ENCODE measurements at places on chromosomes 12 and 14.
A peak's percentile ranks its signal among the peaks of the same experiment; 100 is the strongest.

DNA sequence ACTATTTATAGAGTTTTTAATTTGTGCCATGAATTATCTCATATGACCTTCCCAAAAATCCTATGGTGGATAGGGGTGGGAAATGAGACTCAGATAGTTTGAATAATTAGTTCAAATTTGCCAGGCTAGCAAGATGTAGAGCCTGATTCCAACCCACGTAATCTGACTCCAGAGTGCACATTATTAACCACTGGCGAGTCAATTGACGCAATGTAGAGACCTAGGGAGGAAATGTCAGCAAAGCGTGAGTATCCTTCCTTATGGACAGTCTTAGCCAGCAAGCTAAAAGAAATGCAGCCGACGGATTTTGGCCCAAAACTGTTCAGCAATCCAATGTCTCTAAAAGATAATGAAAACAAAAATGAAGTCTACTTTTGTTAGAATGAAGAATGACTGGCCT, 193.3 kb upstream of the KRR1 start:
- DNase-seq: peak; percentile 21

DNA sequence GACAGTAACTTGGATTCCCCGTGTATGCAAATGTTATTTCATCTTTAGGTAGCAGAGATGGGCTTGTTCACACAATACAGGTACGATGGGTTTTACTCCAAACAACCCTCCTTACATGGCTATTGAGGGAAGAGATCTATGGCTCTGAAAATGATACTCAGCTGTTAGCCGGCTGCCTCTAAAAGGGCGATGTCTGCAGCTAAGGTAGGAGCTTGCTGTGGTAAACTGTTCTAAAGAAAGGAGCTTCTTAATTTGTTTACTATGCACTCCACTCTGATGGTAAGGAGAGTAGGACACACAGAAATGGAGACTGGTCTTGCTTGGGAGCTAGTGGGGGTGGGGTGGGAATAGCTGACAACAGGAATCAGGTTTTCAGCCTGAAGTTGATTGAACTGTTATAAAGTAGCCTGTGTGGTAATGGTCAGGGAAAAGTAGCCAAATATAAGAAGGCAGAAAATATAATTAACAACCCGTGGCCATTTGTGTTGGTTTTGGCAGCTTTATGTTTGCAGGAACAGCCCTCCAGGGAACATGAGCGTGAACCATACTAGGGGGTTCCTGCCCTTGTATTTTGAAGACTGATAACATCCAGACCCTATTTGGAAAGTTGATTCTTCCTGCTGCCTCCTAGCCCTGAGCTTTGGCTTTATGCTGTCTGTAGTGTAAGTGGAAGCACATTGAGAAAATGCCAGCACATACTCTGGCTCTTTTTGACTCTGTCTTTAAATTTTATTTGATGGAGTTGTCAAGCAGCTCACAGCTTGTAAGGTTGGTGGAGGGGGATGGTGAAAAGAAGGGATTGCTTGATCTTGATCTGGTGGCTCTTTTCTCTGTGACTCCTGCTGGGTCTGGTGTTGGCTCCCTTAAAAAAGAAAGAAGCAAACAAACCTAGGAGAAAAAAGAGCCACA, 929.8 kb downstream of the DIO2 start:
- no peak for DNase-seq

DNA sequence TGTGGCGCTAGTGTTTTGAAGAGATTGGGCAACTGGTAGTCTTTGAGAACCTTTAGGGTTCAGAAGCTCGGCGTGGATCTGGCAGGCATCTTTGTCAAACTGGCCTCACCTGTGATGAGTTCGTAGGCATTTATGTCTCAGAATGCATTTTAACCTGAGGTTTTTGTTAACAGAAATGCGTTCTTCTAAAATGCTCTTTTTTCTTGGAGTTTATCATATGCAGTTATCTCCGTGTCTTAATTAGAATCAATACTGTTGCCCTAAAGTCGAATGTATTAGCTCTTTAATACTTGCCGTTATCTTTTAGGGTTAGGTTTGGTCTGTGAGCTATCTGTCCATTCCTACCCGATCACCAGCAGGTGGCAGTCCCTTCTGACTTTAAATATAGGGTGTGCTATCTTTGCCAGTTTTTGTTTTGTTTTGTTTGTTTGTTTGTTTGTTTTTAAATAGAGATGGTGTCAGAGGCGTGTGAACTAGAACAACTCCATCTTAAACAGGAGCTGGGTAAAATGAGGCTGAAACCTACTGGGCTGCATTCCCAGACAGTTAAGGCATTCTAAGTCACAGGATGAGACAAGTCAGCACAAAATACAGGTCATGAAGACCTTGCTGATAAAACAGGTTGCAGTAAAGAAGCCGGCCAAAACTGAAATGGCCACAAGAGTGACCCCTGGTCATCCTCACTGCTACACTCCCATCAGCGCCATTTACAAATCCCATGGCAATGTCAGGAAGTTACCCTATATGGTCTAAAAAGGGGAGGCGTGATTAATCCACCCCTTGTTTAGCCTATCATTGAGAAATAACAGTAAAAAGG, 1.4 kb downstream of the ATF1 start:
- DNase-seq: peak; percentile 72

DNA sequence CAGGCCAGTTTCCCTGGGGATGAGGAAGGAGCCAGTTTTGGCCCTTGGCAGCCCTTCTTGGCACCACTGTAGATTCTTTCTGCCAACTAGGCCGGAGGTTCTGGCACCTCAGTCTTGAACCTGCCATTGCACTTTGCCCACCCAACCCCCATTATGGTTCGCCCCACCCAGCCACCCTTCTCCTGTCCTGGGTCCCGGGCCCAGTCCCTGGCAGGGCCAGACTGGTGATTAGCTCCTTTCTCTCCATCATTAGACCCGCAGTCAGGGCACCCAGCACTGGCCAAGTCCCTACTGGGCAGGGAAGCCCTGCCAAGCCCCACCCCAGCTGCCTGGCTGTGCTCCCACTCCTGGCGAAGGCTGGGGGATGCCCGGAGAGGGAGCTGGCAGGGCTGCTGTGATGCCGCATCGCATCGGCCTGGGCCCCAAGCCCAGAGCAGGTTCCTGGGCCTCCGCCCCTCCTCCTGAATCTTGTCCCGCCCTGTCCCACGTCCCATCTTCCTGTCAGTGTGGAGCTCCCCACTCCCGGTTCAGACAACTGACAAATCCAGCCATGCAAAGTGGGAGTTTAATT, 9.8 kb downstream of the FAM222A start:
- no peak for DNase-seq

- DNase-seq: no peak
Observed at GRCh38 chr14:23384364-23385080, 7.7 kb downstream of the CMTM5 start.

DNA sequence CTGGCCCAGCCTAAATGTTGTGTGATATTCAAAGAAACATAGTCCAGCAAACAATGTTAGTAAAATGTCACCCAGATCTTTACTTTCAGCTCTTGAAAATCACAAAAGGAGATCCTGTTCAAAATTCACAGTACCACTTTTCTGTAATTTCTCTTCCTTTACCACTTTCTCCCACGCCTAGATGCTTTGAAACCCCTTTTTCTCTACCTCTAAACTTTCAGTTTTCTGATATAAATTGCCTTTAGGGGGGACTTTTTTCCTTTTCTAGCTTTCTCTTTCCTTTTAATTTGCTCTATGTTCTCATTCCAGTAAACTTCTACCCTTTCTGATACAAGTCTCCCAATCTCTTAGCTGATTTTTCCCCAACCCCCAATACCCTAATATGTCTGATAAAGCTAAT, 101.8 kb downstream of the LMO3 start:
- DNase-seq: no peak

GRCh38 chr12:131065279-131065678, 111.6 kb downstream of the ADGRD1 start:
- no peak for DNase-seq

DNA sequence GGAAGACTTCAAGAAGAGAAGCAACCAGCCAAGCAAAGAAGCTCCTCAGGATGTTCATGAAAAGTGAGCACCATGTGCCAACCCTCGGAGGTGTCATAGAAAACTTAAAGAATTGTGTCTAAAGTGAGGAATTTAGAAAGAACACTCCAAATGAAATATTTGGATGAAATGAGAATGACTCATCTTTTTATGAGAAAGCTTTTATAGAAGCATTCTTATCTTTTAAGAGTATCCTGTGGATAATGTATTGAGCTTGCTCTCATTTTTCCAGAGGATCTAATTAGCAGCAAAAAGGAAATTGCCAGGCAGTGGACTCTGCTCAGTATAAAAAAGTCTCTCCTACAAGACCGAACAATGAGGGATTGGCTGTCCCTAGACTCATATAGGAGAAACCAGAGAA, 454.9 kb downstream of the LRIG3 start:
- no peak for DNase-seq

- DNase-seq: no peak
Observed at GRCh38 chr14:26410189-26410685, 187.6 kb downstream of the NOVA1 start.

GRCh38 chr12:127903146-127903545, 363.8 kb upstream of the TMEM132C start:
- DNase-seq: peak; percentile 60

DNA sequence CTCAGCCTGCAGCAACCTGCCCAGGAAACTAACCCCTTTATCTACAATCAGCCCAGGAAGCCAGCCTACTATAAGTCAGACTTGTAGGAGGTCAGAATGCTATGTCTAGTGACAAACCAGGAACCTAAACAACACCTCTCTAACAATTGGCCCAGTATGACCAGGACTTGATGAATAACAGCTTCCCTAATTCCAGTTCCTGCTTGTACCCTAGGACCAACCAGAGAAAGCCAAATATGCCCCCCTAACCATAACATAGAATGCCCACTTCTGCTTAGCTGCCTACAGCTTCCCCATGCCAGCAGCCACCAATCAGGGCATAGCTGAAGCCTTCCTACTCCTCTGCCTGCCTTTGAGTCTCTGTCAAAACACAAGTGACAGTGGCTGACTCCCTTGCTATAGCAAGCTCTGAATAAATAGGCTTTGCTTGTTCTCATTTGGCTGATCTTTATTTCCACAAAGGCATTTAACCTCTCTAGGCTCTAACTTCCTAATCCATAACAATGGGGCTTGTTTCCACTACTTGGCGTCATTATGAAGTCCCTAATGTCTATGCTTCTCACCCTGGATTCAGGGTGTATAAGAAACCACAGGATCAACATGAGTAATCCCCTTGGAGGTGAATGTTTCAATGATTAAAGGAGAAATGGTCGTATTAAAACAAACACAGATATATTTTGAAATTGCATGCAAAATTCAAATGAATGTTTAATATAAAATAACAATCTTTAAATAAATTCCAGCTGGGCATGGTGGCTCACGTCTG, 220.2 kb downstream of the ANO6 start:
- no peak for DNase-seq

GRCh38 chr14:104370256-104370870, 209.2 kb upstream of the C14orf180 start:
- DNase-seq: no peak

DNA sequence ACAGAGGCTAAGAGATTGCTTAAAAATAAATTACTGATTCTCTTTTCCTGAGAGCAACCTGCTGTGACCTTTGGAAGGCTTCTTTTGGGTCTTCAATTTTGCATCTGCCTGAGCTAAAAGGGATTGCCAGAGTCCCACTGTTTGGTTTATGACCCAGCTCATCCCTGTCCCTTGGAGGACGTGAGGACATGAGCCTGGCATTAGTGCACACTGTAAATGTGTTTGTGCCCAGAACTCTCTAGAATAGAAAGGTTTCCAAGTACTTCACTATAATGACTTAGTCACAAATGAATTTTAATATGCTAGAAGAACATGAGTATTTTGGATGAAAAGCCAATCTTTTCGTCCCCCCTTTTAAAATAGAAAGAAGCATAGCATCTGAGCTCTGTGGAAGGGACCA, 47.1 kb upstream of the CDKN3 start:
- DNase-seq: no peak

DNA sequence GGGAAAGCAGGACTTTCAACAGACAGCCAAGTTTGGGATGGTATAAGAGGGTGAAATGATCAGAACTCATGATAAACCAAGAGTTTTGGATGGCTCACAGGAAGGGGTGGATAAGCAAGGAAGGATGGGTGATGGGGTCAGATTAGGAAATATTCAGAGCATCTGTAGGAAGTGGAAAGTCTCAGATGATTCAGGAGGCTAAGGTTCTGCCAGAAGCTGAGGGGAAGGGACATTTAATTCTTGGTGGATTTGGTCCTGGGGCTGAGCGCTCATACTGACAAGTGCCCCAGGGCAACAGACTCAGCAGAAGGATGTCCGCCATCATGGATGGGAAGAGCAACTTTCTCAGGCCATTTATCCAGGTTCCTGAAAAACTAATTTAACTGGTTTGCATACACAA, 28.4 kb upstream of the BDKRB2 start:
- DNase-seq: no peak
